Breast epithelium (tissue), 4 donors: ENCODE measurements at places on chromosomes 12 and 14. TPM values are rescaled to one million over a fixed set of nuclear protein-coding genes. Genes with fewer than 3 reads are reported as not detected.

The RSRC2 gene
- 85.5 TPM for total RNA-seq

The KLHDC1 gene
- 13.5 TPM for total RNA-seq

DNA sequence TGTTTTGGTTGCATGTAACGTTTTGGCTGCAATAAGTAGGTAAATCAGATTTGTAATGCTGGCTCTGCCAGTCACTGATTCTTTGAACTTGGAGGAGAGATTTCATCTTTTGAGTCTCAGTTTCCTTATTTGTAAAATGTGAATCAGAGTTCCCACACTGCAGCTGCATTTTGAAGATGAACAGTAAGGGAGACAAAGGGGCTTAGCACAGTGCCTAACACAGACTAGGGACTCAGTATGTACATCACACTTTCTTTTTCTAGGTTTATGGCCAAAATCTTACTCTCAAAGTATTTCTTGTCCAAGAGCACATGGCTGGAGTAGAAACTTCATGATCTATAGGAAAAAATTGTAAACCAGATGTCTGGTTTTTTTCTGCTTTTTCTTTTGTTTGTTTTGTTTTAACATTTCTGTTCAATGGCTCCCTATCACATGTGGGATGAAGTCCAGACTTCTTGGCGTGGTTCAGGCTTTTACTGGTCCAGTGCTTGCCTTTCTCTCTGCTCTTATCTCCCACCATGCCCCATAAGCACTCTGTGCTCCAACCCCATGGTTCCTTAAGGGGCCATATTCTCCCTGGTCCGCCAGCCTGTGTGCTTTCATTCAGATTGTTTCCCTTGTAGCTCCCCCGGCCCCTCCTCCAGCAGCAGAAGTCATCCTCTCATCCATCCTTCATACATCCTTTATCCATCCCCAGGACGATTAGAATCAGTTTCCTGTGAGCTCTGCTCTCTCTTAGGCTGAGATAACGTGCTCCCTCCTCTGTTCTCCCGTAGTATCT is 58.0 kb downstream of the SYNE2 start:
- no peak for DNase-seq

DNA sequence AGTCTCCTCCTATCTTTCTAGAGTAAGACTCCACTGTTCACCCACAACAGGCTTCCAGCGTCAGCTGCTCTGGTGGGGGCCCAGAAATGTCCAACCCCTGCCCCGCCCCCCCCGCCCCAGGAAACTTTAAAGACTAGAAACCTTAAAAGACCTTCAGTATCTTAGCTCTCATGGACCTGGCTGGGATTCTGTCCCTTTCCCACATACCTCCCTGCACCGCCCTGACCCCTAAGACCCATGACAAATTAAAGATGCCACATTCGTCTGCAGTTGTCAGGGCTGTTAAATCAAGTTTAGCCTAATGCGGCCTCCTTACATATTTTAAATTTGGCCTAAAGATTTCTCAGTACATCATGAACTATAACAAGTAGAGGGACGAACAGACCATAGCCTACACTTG is 10.0 kb upstream of the SERPINA10 start:
- DNase-seq = no peak

GRCh38 chr12:96186607-96187301 is 7.4 kb upstream of the ELK3 start:
- no peak for DNase-seq
